K562 (cell line): ENCODE measurements at places on chromosomes 3 and 15. TPM values are rescaled to one million over a fixed set of nuclear protein-coding genes. Genes with fewer than 3 reads are reported as not detected.

DNA sequence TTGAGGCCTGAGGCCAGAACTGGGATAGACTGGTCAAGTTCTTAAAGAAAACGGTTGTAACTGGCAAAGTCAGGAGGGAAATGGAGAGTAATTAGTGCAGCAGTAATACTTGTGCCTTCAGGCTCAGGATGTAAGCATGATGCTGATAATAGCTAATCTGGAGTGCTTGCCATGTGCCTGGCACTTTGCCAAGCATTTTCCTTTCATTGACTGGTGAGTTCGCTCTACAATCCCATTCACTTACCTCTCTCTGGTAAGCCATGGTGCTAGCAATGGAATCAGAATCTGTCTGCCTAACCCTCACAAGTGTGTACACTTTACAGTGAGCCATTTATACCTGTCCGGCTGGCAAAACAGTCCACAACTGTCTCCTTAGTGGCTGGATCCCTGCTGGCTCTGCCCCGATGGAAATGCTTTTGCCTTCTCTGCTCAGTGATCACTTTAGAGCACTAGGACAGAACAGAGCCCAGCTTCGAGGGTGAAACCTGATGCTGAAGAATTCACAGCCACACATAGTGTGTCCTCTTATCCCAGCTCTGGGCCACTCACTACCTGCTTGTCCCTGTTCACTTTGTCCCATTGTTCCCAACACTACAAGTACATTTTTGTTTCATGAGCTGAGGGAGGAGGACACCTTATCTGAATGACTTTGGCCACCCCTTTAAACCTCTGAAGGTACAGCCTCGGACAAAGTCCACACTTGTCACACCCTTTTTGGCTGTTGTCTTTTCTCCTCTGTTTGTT lies 10.3 kb downstream of the CHP1 start:
- peak; percentile 62 for DNase-seq

- DNase-seq: no peak
Observed at GRCh38 chr3:185046164-185046515, 106.7 kb downstream of the C3orf70 start.

DNA sequence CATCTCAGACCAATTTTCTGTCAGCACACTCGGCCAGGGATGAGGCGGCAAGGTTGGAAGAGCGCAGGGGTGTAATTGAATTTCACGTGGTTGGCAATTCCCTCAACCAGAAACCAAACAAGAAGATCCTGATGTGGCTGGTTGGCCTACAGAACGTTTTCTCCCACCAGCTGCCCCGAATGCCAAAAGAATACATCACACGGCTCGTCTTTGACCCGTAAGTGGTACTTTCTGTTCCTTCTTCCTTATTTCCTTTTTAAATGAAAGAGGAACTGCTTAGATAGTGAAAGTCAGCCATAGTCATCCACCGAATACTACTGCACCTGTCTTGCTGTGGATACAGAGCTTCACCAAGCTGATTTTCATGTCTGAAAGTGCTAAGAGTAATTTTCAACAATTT lies 60.1 kb downstream of the SGO1 start:
- DNase-seq: no peak

GRCh38 chr3:168828943-168829342 lies 733.2 kb upstream of the GOLIM4 start:
- DNase-seq: no peak

GRCh38 chr15:88765212-88765611 lies 38.0 kb upstream of the ACAN start:
- no peak for DNase-seq

- DNase-seq: no peak
Observed at GRCh38 chr3:12963922-12964701, 109.1 kb downstream of the IQSEC1 start.

DNA sequence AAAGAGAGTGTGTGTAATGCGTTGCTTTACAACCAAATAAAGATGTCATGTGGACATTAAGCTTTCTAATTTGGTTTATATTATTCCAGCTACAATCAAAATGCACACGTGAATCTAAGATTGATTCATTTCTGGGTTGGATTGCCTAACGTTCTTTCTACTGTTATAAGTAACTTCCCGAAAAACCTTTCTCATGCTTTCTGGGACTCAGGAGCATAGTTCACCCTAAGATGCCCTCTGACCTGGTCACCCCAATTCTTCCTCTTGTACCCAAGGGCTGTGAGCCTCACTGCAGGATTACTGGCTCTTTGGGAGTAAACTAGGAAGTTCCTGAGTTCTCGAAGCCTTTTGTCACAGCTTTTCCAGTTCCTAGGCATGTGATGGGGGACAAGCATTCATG lies 12.7 kb upstream of the LMCD1 start:
- DNase-seq: no peak

- no peak for DNase-seq
Observed at GRCh38 chr3:129633751-129634481, 27.4 kb upstream of the PLXND1 start.

- DNase-seq: no peak
Observed at GRCh38 chr3:4818986-4819693, 160.1 kb upstream of the BHLHE40 start.

- no peak for DNase-seq
Observed at GRCh38 chr3:134350266-134350665, 24.0 kb downstream of the AMOTL2 start.

- no peak for DNase-seq
Observed at GRCh38 chr3:120497818-120498217, 47.0 kb upstream of the FSTL1 start.

GRCh38 chr15:31372635-31373091 lies 46.0 kb downstream of the KLF13 start:
- no peak for DNase-seq

DNA sequence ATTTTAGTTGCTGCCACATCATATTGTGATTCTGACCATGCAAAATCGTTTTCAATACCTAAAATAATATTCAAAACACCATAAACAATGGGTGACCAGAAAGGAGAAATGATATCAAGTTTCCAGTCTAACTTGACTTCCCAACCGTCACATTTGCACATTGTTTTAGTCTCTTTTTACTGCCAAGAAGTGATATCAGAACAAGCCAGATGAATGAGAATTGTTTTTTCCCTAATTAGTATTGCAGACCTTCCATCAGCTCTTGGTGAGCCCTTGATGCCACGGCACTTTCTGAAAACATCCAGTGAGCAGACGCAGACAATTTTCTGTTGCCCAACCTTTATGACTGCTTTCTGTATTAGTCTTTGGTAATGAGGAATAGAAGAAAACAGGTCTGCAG lies 62.5 kb downstream of the SPATA16 start:
- DNase-seq: no peak

GRCh38 chr15:48644467-48644826 lies 1.1 kb downstream of the FBN1 start:
- DNase-seq: no peak

DNA sequence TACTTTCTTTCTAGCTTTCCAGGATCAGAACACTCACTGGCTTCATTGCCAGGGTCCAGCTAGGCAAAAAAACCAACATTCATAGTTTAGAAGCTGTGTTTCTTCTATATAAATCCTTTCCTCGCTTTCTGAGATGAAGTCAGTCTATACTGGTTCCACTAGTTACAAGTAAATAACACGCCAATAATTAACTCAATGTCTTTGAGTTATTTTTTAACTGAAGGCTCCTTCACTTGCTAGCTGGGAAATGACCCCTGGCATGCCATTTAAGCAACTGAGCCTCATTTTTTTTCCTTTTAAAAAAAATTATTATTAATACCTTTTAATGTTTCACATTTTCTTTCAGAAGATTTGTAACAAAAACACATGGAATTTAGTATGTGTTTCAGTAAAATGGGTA lies 2.1 kb upstream of the CCDC174 start:
- no peak for DNase-seq

GRCh38 chr3:147699175-147699838 lies 290.1 kb downstream of the ZIC1 start:
- no peak for DNase-seq

GRCh38 chr3:111768571-111769100 lies 90.4 kb upstream of the PHLDB2 start:
- no peak for DNase-seq

DNA sequence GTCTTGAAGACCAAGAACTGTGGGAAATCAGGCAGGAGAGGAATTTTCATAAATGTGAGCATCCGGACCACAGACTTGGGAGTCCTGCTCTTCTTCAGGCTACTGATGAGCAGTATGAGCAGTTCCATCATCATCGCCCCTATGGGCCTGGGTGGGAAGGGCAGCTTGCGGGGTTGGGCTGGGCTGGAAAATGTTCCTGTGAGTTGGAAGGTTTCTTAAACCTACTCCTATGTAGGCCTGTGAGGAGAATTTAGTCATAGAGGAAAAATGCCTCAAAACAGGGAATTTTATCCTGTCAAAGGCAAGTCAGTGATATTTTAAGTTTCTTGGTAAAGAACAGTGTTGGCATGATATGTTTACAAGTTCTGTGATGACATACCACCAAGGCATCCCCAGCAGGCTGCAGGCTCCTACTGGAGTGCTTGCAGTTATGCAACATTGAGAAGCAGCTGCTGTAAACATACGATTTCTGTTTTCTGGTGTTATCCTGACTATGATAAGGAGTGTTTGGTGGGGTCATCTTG lies 10.3 kb downstream of the MASP1 start:
- peak; percentile 9 for DNase-seq

- no peak for DNase-seq
Observed at GRCh38 chr3:18135060-18135814, 289.9 kb downstream of the SATB1 start.

SH2D7 gene
- not detected in 2 replicates for polyA plus RNA-seq

SCG3 gene
- 11.3 and 14.1 TPM in 2 replicates for polyA plus RNA-seq

HYAL1 gene
- 7.9 and 8.5 TPM in 2 replicates for polyA plus RNA-seq

SCN10A gene
- not detected in 2 replicates for polyA plus RNA-seq

DNAJB8 gene
- polyA plus RNA-seq: not detected in 2 replicates

GNB4 gene
- polyA plus RNA-seq: 11.7 and 16.9 TPM in 2 replicates

CLRN1 gene
- polyA plus RNA-seq: not detected in 2 replicates

RBM15B gene
- 10.5 and 12.2 TPM in 2 replicates for polyA plus RNA-seq

ISG20 gene
- polyA plus RNA-seq: 1.7 and 2.1 TPM in 2 replicates

SCN11A gene
- not detected in 2 replicates for polyA plus RNA-seq

HHLA2 gene
- polyA plus RNA-seq: not detected in 2 replicates
